ENCODE measurements at places on chromosomes 7 and 10. TPM values are rescaled to one million over a fixed set of nuclear protein-coding genes. Genes with fewer than 3 reads are reported as not detected.

Gene GPRIN2
- total RNA-seq: 0.20 TPM

Gene SLC13A4
- total RNA-seq: 0.17 TPM

Gene CNNM1
- total RNA-seq: 0.40 TPM

Gene NKX2-3
- total RNA-seq: not detected

Gene CABCOCO1
- total RNA-seq: not detected

Gene ZNF716
- total RNA-seq: not detected

Gene CLCN1
- not detected for total RNA-seq

Gene COL13A1
- not detected for total RNA-seq

Gene COBL
- total RNA-seq: 21.5 TPM

Gene HECW1
- total RNA-seq: 0.28 TPM

Gene CTTNBP2
- total RNA-seq: 1.6 TPM

Gene AVPI1
- 23.2 TPM for total RNA-seq

Gene FKBP6
- not detected for total RNA-seq

Gene BBS9
- total RNA-seq: 7.2 TPM

Gene TYW1B
- 1.3 TPM for total RNA-seq

Gene MACC1
- 0.93 TPM for total RNA-seq

Gene ZNF273
- 0.68 TPM for total RNA-seq

Gene CHST15
- 10.2 TPM for total RNA-seq

Gene ITIH5
- total RNA-seq: 0.46 TPM

Gene EN2
- total RNA-seq: not detected

Gene C10orf53
- total RNA-seq: not detected

Gene FLNC
- total RNA-seq: 5.1 TPM

Data from right lobe of liver (tissue), 6 donors.